ENCODE measurements at places on chromosomes 1 and 21.

DNA sequence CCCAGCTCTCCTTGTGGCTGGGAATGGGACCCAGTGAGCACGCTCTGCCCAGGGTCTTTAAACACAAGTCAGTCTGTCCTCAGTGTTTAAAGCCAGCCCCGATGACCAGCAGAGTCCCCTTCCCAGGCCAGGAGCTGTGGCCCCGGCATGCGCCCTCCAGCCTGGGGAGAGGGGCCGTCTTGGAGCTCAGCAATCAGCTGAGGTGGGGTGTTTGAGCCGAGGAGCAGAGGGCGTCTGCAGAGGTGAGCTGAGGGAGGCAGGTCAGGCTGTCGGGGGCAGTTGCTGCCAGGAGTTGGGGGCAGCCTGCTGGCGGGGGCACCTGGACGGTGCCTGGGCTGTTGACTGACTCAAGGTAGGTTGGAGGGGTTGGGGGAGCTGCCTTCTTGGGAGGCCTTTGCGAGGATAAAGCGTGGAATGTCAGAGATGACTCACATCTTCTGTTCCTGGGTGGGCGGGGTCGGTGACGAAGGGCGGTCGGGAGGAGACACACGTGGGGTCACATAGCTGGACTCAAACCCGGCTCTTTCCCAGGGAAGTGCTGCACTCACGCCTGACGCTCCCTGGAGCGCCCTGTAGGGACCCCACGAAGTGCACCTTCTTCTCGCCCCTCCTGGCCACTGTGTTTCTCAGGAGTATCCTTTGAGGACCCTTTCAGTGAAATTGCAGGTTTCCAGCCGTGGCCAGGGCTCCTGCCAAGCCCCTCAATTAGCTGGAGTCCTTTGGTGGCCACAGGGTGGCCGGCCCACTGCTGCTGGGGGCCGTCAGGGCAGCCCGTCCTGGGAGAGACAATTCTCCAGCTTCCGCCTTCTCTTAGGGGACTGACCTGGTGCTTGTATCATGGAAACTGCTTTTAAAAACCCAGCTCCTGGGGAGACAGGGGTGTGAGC, 86.2 kb downstream of the SIK1 start:
- no peak for DNase-seq

DNA sequence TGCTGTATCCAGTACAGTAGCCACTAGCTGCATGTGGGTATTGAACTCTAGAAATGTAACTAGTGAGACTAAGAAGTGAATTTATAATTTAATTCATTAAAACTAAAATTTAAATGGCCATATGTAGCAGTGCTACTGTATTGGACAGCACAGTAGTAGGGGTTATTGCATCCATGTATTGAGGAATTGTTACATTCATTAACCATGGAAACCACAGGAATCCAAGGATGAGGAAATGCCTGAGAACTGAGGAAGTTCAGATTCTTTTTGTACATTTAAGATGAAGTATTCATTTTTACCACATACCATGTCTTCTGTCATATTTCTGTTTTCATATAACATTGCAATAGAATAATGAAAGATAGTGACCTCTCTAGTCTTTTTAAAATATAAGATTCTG, 2.6 kb downstream of the MTF2 start:
- no peak for DNase-seq

- DNase-seq = no peak
Observed at GRCh38 chr1:81682490-81682889, 118.2 kb upstream of the ADGRL2 start.

DNA sequence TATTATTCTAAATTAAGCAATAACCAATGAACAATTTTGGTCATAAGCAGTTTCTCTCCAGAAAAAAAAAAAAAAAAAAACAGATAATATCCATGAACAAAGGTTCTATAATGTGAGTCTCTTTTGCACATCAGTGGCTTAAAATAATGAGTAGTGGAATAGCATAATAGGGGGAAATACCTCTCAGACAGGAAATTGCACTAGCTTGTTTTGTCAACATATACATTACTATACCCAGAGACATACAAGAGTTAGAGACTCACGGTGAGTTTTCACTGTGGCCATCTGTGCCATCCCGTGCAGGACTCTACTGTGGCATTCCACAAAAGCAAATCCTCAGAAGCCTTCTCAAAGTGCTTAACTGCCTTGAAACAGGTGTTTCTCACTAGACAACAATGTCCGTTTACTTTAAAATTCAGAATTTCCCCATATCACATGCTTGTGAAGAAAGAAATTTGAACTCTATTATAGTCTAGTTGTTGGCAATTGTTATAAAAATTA, 697.9 kb downstream of the USP25 start:
- no peak for DNase-seq

- no peak for DNase-seq
Observed at GRCh38 chr1:67855444-67855843, 22.2 kb upstream of the GNG12 start.

GRCh38 chr1:239764546-239764945, 327.1 kb upstream of the FMN2 start:
- DNase-seq = no peak

DNA sequence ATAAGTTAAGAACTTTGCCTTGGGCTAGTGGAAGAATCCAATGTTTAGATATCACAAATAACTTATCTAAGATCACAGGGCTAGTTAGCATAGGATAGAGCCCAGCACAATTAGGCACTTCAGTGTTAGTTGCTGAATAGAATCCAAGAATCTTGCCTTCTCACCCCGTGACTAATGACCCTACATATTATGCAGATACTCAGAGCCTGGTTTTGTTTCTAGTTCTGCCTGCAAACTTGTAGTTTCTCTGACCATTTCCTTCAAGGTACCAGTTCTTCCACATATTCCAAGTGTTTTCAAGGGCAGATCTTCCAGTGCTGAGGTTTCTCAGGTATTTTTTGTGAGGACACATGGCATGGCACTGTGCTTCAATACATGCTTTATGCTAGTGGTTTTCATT, 239.3 kb downstream of the KCNK2 start:
- no peak for DNase-seq

GRCh38 chr1:197890936-197891335, 11.5 kb upstream of the C1orf53 start:
- no peak for DNase-seq

GRCh38 chr1:166813508-166814223, 25.6 kb upstream of the POGK start:
- DNase-seq = no peak

DNA sequence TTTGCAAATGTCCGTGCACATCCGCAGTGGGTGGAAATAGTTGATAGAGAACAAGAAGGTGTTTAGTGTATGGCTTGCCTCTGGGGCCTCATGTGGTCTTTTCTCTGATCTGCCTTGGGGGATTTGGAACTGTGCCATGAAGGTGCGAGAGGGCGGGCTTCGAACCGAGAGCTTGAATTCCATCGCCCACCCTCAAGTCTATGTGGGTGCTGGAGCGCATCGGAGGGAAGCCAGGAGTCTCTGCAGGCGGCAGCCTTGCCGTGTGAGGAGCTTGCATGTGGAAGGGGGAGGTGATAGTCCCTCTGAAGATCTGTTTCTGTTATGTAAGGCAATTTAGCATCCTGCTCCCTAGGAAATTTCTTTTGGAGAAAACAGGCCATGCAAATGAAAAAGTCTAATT, 119.6 kb downstream of the HUNK start:
- DNase-seq = no peak

GRCh38 chr1:219564109-219564508, 48.8 kb downstream of the ZC3H11B start:
- DNase-seq = no peak

DNA sequence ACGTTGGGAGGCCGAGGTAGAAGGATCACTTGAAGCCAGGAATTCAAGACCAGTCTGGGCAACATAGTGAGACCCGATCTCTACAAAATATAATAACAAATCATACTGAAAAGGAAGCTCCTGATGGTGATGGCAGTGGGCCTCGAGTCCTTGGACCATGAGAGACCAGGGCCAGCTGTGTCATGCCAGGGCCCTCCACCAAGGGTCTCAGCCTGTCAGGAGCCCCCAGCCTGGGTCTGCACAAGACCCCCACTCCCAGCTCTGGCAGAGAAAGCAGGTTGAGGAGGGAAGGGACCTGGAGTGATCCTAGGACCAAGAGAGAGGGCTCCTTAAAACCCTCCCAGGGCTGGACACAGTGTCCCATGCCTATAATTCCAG, 6.7 kb upstream of the CTRC start:
- DNase-seq = no peak

DNA sequence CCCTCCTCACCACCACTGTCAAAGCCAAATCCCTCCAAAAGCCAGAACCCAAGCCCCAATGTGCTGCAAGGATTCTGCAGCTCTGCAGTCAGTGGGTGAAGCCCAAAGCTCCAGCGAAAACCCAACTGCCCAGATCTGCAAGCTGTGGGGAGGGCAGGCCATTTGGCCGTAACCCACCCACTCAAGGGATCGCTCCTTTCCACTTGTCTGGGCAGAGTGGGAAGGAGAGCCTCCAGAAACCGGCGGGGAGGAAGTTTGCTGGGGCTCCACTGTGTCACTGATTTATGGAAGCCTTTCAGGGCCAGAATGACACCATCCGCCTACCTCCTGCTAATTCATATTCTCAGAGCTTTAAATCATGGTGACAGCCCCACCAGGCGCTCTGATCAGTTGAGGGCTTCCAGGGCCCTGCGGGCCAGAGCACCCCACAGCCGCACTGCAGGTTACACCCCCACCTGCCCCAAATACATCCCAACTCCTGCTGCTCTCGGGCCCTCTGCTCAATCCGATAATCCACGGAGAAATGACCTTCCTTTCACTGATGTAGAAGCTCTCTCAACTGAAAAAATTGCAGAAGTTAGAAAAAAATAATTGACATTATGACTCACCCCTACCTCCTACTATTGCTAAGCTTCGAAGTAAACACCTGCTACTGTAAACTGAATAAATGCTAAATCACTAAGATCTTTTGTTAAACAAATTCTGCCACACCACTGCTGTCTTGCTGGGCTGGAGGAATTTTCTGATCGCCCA, 40.6 kb upstream of the RAB4A start:
- no peak for DNase-seq

- DNase-seq = no peak
Observed at GRCh38 chr1:72937905-72938304, 655.6 kb upstream of the NEGR1 start.

DNA sequence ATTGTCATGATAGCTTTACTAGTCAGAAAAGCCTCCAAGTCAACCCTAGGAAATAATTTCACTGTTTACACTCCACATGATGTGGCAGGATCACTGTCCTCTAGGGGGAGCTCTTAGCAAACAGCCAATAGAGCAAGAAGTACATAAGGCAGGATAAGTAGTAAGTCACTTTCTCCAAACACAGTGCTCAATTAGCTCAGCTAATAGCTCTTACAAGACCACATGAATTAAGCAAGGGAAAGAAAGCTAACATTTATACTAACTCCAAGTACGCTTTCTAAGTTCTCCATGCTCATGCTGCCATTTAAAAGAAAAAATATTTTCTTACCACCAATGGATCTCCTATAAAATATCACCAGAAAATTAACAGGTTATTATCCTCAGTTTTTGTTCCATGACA, 66.9 kb upstream of the LRIF1 start:
- DNase-seq = peak; percentile 13

GRCh38 chr1:197848350-197848749, 54.1 kb upstream of the C1orf53 start:
- no peak for DNase-seq

GRCh38 chr1:59125676-59126320, 171.1 kb upstream of the FGGY start:
- no peak for DNase-seq

- no peak for DNase-seq
Observed at GRCh38 chr1:233304489-233305102, 9.1 kb upstream of the PCNX2 start.

- no peak for DNase-seq
Observed at GRCh38 chr1:206872139-206872538, 6.7 kb downstream of the IL20 start.

DNA sequence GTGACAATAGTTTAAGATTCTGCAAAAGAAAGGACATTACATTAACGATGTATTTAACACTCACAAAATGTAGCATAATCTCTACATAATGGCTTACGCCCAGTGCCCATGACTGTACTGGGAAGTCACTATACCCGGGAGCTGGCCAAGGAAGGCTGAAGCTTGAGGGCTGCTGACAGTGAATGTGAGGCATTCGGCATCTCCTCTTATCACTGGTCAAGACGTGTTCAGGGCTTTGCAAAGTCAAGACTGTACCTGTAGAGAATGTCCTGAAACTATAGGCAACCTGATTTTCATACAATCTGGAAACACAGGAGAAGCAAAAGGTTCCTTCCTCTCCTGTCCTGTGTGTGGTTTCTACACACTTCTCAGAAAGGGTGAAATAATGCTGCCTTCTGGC, 12.7 kb upstream of the IFNGR2 start:
- no peak for DNase-seq

DNA sequence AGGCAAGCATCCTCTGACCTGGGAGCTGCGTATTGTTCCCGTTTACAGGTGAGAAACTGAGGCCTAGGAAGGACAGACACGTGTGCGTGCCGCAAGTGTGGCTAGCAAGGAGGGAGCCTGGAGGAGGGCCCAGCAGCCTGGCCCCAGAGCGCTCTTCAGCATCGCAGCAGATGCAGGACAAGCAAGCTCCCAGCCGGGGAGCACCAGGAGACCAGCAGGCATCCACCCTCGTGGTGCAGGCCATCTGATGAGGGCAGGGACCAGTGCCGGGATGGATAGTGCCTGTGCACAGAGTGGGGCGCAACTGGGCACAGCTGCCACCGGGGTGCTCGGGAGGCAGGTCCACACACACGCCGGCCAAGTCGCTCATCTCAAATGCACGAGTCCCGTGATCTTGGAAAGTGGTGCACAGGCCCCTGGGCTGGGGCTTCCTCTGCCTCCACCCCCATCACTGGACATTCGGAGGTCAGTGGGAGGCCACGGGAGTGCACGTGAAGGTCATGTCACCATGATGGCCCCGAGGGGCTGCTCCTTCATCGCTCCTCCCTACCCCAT, 55.1 kb downstream of the COL18A1 start:
- no peak for DNase-seq

DNA sequence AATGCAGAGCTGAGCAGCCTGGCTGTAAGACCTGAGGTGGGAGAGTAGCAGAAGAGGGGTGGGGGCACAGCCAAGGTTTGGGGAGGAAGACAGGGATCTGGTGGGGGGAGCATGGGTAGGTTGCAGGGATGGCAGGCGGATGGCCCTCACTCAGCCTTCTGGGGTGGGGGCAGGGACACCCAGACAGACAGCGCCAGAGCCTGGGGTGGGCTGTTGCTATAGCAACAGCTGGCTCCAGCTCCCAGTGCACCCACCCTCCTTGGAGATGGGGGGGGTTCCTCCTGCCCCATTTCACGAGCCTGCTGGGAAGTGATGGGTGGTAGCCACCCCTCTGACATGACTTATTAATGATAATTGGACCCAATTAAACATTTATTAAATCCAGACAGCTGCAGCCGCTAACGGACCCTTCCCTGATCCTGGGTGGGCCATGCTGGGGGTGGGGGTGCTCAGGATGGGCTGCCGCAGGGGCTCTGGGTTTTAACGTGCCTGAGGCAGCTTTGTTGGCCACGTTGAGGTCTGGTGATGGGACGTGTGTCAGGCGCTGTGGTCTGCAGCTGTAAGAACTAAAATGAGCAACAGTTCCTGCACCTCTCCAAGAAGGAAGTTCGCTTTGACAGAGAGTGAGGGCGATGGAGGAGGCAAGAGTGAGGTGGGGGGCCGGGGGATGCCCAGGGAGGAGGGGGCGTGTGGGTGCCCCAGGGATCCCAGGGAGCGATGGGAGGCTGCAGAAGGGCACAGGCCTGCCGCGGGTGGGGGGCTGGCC, 19.4 kb downstream of the AGRN start:
- DNase-seq = no peak
